ENCODE measurements at places on chromosomes 5 and 9.

DNA sequence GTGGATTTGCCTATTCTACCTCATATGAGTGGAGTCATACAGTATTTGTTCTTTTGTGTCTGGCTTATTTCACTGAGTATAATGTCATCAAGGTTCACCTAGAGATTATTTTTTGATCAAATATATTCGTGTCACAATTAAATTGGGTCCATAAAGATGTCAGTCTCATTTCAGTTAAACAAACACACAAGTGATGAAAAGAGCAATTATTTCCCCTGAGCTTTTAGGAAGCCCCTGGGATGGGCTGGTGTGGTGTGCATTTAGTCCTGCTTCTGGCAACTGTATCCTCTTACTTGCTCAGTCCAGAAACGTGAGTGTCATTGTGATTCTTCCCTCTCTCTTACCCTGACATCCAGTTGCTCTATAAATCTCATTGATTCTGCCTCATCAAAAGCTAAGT is 52.8 kb upstream of the CARTPT start:
- DNase-seq: no peak

GRCh38 chr9:4615251-4615650 is 46.8 kb upstream of the PLPP6 start:
- DNase-seq: peak; percentile 83

DNA sequence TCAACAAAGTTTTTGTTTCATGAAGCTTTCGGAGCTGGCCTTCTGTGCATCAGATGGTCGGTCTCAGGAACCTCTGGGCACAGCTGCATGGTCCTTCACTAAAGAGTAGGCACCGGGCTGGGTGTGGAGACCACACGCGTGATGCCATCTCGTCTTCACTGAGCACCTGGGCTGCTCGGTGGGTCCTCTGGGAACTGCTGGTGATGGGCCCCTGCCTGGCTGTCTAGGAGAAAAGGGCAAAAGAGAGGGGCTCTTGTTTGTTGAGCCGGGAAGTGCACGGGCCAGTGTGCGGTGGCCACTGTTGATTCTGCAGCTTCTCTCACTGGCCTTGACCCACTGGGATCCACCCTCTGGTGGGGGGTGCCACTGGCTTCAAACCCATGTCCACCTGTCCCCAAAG is 46.0 kb downstream of the COL5A1 start:
- DNase-seq: no peak

- DNase-seq: no peak
Measured at GRCh38 chr9:117135501-117136098, 279.3 kb downstream of the ASTN2 start.

DNA sequence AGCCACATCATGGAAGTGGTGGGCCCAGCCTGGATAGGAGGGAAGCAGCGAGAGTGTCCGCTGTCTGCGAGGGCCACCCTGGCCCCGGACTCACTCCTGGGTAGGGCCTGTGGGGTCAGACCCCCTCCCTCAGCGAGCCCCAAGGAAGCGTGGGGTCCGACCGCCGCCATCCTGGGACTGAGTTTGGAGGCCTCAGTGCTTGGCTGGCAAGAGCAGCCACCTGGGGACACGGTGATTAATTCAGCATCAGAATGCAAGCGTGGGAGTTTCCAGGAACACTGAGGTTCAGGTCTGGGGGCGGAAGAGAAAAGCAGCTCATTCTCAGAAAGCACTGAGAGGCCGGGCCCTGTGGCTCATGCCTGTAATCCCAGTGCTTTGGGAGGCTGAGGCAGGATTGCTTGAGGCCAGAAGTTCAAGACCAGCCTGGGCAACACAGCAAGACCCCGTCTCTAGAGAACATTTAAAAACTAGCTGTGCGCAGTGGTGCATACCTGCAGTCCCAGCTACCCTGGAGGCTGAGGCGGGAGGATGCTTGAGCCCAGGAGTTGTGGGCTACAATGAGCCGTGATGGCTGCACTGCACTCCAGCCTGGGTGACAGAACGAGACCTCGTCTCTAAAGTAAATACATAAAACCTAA is 18.3 kb upstream of the CAMSAP1 start:
- no peak for DNase-seq

GRCh38 chr9:38339496-38339895 is 53.0 kb upstream of the ALDH1B1 start:
- peak; percentile 87 for DNase-seq

- DNase-seq: no peak
Measured at GRCh38 chr5:75690669-75691068, 26.6 kb downstream of the POC5 start.

DNA sequence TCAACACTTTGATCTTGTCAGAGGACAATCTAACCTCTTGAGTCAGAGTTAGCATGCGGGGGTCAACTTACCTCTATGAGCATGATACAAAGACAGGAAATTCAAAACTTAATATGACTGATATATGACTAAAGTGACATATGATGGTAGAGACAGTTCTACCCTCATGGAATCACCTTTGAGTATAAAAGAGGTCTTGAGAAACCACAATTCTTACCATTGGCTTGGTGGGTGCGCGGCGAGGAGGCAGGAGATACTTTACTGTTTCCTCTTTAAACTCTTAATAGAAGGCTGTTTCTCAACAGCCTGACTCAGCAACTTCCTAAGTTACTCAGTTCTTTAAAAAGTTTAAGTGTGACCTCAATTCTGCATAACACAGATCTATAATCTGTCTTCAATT is 372.8 kb downstream of the KIAA0825 start:
- peak; percentile 13 for DNase-seq

DNA sequence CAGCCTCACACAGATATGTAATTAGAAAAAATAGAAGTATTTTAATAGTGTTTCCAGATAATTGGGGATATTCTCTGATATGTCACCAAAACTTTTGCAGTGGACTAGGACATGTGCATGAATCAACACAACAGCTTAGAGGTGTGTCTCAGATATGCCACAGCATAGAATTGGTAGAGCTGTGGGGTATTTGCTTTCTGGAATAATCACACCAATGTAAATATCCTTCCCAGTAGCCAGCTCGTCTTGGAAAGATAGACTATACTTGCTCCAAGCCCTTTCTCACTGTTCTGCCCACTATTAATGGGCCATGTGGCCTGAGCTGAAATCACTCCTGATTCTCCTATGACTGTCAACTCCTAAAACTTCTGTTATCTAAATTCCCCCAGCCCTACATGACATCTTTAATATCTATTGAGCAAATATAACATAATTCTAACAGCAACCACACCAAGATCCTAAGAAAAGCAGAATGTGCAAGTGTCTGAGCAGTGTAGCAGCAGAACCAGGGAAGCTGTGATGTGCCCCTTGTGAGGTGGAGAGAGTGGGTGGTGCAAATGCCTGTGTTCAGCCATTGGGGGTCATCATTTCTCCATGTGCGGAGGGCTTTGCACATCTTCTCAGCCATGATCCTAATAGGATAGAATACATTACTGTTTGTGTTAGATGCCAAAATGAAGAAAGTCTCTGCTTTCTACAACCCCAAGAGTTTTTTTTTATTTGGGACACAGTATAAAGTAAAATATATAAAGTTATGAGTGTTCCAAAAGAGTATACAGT is 65.0 kb downstream of the MELK start:
- peak; percentile 6 for DNase-seq

DNA sequence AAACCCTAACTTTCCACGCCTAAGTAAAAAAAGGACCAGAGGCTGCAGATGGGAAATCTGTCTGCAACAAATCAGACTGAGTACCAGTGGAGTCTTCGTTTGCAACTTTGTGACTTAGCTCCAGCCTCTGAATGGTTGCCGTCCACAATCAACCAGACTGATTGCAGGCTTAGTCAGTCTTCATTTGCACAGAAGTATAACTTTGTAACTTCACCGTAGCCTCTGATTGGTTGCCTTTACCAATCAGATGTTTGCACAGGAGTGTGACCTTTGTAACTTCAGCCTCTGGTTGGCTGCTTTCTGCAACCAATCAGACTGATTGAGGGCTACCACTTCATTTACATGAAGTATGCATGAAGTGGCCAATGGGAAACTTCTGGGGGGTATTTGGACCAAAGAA is 53.7 kb downstream of the TGFBR1 start:
- no peak for DNase-seq

GRCh38 chr5:62650197-62650596 is 71.6 kb downstream of the LRRC70 start:
- DNase-seq: no peak

- DNase-seq: peak; percentile 7
Measured at GRCh38 chr5:130034566-130035210, 130.4 kb downstream of the CHSY3 start.

DNA sequence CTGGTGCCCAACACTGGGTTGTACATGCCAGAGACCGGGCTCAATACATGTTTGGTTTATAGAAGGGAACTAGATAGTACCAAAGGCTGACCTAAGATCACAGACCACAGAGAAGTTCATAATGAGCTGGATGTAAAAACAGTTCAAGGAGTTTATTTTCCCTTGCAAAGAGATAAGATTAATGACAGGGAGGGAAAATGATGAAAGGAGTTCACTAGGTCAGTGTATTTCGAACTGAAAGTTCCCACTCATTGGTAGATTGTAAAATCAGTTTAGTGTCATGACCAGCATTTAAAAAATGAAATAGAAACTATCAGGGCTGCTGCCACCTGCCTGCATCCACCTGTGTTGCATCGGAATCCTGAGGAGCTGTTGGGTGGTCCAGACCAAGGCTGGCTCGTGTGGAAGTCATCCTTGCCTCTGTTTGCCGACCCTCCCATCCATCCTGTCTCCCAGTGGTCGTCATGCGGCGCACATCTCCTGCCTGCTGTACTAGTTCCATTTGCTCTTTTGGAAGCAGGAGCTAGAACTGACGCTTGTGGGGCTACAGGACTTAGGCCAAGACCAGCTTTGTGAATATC is 21.1 kb downstream of the TBC1D2 start:
- DNase-seq: no peak

DNA sequence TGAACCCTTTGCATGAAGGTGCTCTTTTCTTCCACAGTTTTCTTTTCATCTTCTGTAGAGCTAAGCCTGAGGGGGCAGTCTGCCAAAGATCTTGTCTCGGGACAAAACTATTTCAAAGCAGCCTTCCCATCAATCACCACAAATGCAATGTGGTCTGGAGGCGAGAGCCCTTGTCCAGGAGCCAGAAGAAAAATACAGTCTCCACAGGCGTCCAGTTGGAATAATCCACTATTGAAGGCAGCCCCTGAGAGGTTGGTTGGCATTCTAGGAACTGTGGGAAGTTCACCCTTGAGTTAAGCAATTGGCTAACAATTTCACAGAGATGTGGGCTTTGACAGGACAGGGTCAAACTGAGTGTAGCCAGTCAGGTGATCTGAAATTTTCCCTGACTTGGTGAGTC is 72.0 kb downstream of the SEMA6A start:
- peak; percentile 28 for DNase-seq

- no peak for DNase-seq
Measured at GRCh38 chr9:70020217-70020616, 23.4 kb upstream of the MAMDC2 start.

- DNase-seq: peak; percentile 16
Measured at GRCh38 chr5:31078956-31079355, 114.5 kb upstream of the CDH6 start.

- DNase-seq: no peak
Measured at GRCh38 chr5:39019254-39019653, 54.9 kb downstream of the RICTOR start.

DNA sequence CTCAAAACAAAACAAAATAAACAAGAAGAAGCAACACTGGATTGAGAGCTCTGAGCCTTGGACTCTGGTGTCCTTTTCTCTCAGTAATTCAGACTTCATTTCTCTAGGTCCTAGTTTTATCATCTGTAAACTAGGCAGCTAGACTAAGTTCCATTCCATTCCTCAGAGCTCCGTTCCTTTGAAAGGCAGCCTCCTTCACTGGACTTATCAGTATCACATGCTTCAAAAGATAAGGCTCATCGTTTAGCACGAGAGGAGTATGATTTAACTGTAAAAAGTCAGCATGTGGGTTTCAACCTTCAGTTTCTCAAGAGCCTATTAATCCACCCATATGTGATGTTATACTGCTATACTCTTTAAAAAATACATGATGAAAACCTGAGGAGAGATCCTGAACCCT is 1.6 kb downstream of the ATP10B start:
- no peak for DNase-seq

- DNase-seq: peak; percentile 39
Measured at GRCh38 chr9:137660144-137660543, 41.3 kb downstream of the EHMT1 start.

- DNase-seq: no peak
Measured at GRCh38 chr9:134914501-134914834, 3.2 kb downstream of the FCN1 start.

DNA sequence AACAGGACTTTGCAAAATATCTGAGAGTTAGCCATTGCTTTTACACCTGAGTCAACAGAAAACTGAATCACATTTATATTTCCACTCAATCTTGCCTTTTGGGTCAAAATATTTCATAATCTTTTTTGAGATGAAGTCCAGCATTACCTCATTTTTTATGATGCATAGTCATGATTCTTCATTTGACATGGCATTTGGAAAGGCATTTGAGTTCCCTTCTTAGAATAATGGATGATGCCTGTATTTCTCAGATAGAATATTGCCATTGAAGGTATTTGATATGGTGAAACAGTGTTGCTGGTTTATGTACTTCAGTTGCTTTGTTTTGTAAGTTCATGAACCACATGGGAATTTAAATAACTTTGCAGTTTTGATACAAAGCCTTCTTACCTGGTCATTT is 180.4 kb downstream of the PRR16 start:
- DNase-seq: peak; percentile 21

DNA sequence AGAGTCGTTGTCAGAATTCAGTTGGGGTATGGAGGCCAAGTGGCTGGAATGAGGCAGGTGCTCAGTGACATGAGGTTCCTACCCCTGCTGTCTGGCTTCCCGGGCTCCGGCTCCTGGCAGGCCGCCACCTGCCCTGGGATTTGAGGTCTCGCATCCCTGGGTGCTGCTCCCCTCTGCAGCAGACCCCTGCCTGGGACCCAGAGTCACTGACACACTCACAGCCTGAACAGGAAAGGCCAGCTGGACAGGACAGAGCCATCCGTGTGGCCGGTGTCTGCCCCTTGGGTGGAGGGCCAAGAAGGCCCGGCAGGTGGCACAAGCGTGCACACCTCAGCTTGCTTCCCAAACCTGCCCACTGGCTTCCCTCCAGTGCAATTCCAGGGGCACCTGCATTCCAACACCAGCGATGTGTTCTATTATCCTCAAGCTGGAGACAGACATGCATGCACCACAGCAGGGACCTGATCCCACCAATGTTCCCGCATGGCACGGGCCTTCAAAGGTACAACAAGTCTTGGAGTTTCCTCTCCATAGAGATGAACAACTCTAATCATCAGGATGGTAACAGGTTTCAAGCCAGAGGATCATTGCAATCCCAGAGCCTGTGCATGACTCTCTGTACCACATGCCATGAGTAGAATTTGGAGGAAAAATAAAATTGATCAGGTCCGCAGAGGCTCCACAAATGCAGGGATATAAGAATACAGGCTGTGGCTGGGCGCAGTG is 45.6 kb upstream of the RNF130 start:
- DNase-seq: no peak

DNA sequence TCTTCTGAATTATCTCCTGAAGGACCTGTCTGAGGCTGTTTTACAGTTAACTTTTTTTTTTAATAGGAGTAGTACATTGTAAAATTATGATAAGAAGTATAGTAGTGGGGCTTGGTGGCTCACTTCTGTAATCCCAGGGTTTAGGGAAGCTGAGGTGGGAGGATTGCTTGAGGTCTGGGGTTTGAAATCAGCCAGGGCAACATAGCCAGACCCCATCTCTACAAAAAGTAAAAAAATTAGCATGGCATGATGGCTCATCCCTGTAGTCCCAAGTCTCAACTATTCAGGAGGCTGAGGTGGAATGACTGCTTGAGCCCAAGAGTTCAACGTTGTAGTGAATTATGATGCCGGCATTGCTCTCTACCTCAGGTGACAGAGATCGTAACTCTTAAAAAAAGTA is 7.0 kb downstream of the IPO11 start:
- no peak for DNase-seq

Data from fibroblast of the aortic adventitia (primary cell).